Mesothelial cell of epicardium (in vitro differentiated cells): ENCODE measurements at places on chromosomes 5 and 9.
A peak's percentile ranks its signal among the peaks of the same experiment; 100 is the strongest.

- no peak for DNase-seq
Observed at GRCh38 chr9:9560382-9561035, 1052.3 kb downstream of the PTPRD start.

- no peak for DNase-seq
Observed at GRCh38 chr9:69951411-69951810, 92.2 kb upstream of the MAMDC2 start.

DNA sequence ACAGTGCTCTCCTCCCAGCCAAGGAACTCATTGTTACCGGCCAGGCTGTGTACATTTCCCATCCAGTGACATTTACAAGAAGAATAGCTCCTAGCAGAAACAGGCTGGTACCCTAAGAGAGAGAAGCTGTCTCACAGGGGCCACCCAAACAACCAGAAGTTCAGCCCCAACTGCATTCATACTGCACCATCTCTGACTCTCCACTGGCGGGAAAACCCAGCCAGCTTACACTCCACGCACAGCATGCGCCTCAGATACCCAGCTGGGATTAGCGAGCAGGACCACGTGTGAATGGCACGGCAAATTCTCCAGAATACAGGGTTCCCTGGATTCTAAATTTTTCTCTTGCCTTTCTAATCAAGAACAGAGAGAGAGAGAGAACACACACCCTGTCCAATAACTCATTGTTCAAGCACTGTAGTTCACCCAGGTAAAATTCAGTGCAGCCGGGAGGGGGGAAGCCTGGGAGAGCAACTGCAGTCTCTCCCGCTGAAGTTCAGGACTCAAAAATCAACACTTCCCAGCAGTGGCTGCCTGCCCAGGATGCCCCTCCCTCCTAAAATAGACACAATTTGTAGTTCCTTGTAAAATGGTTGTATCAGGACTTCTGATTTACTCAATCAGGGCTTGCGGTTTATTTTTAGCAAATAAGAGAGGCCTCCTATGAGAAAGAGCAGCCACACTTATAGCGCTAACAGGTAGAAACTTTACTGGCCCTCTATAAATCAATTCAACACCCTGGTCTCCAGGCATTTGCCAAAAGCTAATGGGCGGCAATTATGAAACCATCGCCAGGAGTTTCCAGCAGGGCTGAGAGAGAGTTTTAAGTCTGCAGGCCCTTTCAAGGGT, 2.2 kb downstream of the COL23A1 start:
- no peak for DNase-seq

DNA sequence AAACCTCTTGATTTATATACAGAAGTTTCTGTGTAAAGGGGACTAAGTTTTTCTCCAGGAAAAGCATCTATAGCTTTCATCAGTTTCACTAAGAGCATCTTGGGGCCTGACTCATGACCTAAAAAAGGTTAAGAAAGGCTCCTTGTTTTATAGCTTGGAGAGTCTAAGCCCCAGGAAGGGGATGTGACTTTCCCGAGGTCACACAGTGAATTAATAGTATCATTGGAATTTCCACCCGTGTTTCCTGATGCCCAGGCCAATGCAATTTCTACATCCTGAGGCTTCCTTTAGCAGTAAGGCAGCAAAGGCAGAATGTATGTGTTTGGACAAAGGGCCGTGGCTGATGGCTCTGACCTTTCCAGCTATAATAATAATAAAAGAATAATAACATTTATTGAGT, 8.6 kb downstream of the MORN5 start:
- DNase-seq, result no peak

DNA sequence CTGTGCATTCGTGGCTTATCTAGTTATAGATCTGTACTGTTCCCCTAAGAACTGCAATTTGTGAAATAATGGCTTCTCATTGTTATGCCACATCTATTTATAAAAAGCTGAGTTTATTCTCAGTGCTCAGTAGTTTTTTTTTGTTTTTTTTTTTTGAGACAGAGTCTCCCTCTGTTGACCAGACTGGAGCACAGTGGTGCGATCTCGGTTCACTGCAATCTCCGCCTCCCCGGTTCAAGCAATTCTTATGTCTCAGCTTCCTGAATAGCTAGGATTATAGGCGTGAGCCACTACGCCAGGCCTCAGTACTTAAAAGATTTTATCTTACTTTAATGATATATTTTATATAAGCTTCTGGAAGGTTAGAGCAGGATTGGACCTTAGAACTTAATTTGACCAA, 19.0 kb downstream of the SEC61B start:
- no peak for DNase-seq

DNA sequence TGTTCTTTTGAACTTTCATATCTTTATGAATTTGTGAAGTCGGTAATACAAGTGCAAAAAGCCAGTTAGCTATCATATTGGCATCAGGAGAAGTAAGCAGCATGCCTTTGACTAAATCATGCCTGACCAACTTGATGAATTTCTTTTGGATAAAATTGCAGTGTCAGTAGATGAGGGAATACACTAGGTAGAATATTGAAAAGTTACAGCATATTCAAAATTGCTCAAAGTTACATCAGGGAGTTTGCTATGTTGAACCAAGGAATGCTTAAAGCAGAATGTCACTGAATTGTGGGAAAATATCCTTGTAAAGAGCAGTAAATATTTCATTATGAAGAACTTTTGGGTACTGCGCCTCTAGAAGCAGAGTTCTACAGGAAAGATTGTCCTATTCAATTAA, 87.1 kb upstream of the TLX3 start:
- DNase-seq, result no peak

GRCh38 chr9:19799784-19800183, 10.9 kb upstream of the SLC24A2 start:
- no peak for DNase-seq

DNA sequence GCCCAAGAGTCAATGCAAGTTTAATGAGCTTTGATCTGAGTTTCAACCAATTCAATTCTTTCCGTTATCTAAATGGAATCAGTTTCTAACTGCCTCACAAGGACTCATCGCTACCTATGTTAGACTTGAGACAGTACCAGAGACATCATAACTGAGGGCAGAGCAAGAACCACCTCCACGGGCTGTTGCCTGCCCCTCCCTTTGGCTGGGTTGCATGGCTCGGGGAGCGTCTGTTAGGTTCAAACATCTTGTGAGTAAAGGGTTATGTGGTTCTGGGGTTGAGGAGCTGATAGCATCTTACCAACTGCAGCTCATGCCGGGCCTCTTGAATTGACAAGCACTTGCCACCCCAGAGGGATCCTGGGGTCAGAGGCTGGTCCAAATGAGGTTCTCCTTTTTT, 457.9 kb downstream of the ENC1 start:
- no peak for DNase-seq

DNA sequence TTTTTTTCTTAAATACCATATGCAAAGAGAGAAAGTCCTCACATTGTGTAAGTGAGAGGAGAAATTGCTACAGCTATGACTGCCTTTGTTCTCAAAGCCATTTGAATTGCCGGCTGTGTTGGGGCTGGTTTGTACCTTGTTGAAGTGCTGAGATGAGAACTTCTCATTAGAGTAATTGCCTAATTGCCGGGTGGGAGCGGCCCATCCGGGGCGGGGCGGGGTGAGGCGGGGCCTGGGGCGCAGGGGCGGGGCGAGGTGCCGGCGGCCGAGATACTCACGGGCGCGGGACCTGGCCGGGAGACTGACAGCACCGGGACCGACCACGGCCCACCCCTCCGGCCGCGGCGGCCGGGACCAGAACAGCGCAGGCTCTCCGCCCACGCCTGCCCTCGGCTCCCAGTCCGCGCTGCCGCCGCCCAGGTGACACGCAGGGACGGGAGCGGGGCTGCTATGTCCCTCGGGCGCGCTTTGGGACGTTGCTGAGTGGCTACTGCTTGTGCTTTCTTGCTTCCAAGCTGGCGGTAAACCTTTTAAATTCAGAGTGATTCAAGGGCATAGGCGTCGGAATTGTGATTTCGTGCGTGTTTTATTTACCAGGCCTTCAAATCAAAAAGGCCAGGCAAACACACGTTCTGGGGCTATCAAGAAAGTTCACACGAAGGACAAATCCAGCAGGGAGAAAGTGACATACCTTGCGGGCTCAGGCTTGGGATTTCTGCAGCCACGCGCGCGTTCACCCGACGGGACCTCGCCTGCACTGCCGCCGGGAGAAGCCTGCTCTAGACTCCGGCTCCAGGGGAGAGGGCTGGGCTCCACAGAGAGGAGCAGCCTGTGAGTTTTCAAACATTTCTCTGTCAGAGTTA, 269.1 kb downstream of the FANCC start:
- DNase-seq, result peak; percentile 34

DNA sequence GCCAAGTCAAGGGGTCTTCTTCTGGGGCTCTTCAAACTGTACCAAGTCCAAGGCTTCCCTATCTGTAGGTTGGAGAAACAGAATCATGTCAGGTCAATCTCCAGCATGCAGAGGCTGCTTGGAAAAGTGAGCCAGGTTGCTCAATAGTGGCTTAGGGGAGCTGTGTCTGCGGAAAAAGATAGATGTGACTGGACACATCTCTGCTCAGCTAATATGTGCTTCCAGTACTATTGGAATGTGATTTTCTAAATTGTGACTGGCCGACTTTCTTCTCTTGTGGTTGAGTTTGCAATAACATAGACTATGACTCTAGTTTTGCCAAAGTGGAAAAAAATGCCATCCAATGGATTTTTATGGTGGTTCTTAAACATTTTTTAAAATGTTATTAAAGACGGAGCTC, 136.7 kb downstream of the BOD1 start:
- DNase-seq, result no peak

DNA sequence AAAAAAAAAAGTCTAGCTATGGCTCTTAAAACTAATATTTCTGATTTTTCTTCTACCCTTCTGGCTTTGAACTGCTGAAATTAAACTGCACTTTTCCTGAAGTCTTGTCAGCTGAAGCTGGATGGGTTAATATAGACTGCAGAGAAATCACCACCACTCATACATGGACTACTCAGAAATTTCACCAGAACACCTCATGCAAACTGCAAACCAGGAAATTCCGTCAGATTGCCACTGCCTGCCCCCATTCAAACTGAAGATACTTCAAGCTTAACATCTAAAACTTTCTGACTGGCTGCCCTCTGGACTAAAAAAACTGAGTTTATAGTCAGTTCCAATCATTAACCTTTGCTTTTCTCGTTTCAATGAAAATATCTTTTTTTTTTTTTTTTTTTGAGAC, 11.6 kb upstream of the ANXA2R start:
- DNase-seq, result no peak

DNA sequence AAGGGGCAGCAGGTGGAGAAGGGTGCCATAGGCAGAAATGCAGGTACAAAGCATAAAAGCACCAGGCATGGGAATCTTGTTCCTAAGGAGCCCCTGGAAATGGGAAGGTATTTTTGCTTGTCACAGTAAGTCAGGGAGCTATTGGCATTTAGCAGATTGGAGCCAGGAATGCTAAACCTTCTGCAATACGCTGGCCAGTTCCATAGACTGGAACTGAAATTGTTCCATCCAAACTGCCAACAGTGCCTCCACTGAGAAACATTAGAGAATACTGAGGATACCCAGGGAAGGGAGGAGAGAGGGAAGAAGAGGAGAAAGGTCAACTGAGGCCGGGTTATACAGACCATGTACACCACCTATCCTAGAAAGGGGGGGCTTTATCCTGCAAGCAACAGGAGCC, 162.7 kb downstream of the MED27 start:
- DNase-seq, result no peak

DNA sequence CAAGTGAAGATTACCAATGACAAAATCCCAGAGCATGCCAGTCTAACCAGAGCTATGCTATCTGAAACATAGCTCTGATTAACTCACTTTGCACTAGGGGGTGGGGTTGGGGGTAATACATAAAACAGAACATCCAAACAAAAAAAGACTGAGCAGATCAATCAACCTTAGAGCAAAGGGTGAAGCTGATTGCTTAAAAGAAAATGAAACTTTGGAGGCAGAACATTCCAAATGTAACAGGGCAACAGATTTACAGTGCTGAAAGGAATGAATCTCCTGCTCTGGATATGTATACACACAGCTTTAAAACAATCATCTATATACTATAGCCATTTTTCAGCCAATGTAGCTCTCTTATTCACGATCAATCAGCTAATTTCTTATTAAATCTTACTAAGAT, 4.9 kb downstream of the IL6ST start:
- no peak for DNase-seq

GRCh38 chr9:14935106-14935751, 25.0 kb upstream of the FREM1 start:
- DNase-seq, result no peak

GRCh38 chr9:90770927-90771326, 30.7 kb upstream of the SYK start:
- DNase-seq, result no peak

- no peak for DNase-seq
Observed at GRCh38 chr9:122475717-122476116, 2.0 kb downstream of the OR1J1 start.

GRCh38 chr9:19936598-19936997, 147.8 kb upstream of the SLC24A2 start:
- DNase-seq, result no peak

DNA sequence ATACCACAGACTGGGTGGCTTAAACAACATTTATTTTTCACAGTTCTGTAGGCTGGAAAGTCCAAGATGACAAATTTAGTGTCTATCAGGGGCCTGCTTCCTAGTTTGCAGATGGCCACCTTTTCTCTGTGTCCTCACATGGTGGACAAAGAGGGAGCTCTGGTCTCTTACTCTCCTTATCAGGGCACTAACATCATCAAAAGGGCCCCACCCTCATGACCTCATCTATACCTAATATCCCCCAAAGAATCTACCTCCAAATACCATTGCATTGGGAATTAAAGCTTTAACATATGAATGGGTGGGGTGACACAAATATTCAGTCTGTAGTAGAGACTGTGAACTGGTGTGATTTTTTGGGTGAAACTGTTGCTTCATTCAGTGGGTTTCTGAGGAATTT, 78.1 kb downstream of the C7 start:
- no peak for DNase-seq

GRCh38 chr5:91468651-91469422, 85.7 kb upstream of the ARRDC3 start:
- no peak for DNase-seq

DNA sequence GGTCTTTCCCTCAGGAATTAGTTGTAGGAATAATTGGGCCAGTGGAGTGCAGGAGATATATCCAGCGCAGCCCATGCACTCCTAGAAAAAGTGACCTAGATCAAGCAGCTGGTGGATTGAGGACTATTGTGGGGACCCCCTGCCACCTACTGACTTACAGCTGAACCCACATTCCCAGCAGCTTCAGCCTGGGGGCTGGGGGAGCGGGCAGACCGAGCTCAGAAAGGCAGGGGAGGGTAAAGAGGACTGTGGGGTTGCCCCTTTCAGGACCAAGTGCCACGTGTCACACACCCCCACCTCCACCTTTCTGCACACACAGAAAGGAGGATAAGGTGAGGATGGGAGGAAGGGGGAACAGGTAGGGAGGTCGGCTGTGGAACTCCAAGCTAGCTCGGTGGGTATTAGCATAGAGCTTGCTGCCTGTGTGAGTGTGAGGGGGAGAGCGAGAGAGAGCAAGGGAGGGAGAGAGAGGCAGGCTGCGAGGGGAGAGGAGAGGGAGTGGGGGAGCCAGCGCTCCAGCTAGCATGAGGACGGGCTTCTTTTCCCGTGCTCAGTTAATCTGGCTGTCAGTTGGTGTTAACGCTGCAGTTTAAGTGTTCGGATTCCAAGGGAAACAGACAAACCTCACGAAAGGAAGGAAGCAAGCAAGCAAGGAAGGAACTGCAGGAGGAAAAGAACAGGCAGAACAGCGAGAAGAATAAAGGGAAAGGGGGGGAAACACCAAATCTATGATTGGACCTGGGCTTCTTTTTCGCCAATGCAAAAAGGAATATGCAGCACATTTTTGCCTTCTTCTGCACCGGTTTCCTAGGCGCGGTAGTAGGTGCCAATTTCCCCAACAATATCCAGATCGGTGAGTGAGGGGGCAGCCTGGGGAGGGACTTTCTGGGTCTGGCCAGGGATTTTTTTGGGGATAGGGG, at the start of gene GRIA1:
Gene GRIA1 (plus strand): TSS at position 553 of the 920 bp plus-strand sequence.
- DNase-seq, result no peak
